ENCODE measurements at places on chromosomes 11 and 22.

- DNase-seq, result no peak
Observed at GRCh38 chr22:17434856-17435255, 65.6 kb downstream of the CECR2 start.

- no peak for DNase-seq
Observed at GRCh38 chr11:72231396-72232259, 7.1 kb downstream of the INPPL1 start.

DNA sequence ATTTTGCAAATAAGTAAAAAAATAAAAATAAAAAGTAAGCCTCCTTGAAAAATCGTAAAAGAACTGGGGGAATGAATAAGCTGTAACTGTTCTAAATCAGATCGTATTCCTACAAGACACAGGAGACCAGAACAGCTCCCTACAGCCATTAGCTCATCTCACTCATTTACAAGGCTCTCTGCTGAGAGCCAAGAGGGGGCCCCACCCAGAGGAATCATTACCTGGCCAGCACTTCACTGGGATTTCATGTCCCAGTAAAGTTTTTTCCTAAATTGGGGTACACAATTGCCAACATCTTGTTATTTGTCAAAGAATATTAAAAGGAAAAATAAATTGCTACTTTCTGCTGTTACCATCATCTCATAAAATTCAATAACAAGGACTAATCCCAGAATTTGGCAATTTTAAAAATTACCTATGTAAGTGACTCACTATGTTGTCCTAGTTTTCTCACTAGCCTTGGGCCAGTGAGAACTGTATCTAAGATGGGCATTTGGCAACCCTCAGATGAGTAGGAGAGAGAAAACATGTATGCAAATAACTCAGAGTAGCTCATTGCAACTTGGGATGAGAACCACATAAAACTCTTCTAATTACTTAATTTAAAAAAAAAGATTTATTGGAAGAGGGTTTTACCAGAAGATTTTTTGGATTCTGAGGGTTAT is 18.4 kb upstream of the SMTN start:
- no peak for DNase-seq

- DNase-seq, result no peak
Observed at GRCh38 chr11:27718863-27719545, 18.7 kb upstream of the BDNF start.

DNA sequence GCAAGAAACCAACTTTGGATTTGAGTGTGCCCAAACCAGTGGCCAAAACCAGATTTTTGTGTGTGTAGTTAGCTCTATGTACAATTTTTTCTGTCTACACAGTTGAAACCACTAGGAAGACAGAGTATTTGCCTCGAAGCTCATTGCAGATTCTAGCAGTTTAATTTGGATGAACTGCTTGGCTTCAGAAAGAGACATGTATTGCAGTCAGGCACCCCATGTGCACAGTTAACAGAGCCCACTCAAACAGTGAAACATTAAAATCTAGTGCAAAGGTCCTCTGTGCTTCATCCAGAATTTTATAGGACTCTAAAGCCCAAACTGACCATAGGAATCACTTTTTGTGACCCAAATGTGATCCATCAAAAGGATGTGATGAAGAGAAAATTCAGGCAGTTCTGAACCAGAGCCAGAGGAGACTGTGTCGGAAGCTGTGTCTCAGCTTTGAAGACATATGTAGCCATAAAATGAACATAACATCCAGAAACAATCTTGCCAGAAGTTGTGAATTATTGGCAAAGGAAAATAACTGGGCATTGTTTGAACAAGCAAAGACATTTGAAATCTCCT is 82.7 kb downstream of the PANX1 start:
- no peak for DNase-seq
